ENCODE measurements at places on chromosomes 6 and 20. TPM values are rescaled to one million over a fixed set of nuclear protein-coding genes. Genes with fewer than 3 reads are reported as not detected.

GRCh38 chr6:169162752-169163407 is 90.8 kb downstream of the THBS2 start:
- no peaks in the 10 kb centered on the region for H3K36me3 ChIP-seq
- H3K4me1 ChIP-seq: peaks cover 11% of the 10 kb centered on the region
- DNase-seq: peak; percentile 93
- H3K27ac ChIP-seq: peak overlapping the region; percentile 61
- no peaks in the 10 kb centered on the region for H3K27me3 ChIP-seq

DNA sequence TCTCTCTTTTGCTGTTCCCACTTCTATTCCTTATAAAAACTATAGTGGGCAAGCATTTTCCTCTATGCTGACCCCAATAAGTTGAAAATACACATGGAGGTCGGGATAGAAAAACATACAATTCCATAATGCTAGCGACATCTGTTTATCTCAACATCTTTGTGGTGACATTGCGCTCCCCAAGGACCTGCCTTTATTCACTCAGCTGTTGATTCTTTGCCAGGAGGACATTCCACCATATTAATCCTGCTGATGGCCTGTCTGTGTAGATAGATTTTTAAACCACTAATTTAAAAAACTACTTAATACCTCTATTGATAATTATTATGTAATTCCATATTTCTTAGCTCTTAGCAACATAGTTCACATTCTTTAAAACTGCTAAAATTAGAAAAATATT is 555.3 kb upstream of the MAP3K7 start:
- H3K4me1 ChIP-seq: no peaks in the 10 kb centered on the region
- no peak for DNase-seq

GRCh38 chr6:136180704-136181511 is 69.2 kb downstream of the MTFR2 start:
- no peaks in the 10 kb centered on the region for H3K36me3 ChIP-seq
- H3K27ac ChIP-seq: no peak overlapping the region
- H3K27me3 ChIP-seq: no peaks in the 10 kb centered on the region
- no peak overlapping the region for H3K4me3 ChIP-seq

- H3K4me3 ChIP-seq: no peak overlapping the region
- no peaks in the 10 kb centered on the region for H3K36me3 ChIP-seq
- DNase-seq: no peak
- H3K4me1 ChIP-seq: no peaks in the 10 kb centered on the region
- H3K27me3 ChIP-seq: peaks cover 53% of the 10 kb centered on the region
- no peak overlapping the region for H3K27ac ChIP-seq
Measured at GRCh38 chr6:30167101-30167500, 3.8 kb downstream of the TRIM15 start.

GRCh38 chr6:85775883-85776282 is 133.2 kb upstream of the SYNCRIP start:
- no peaks in the 10 kb centered on the region for H3K4me1 ChIP-seq
- H3K36me3 ChIP-seq: no peaks in the 10 kb centered on the region
- H3K27me3 ChIP-seq: no peaks in the 10 kb centered on the region
- H3K4me3 ChIP-seq: no peak overlapping the region
- DNase-seq: no peak

DNA sequence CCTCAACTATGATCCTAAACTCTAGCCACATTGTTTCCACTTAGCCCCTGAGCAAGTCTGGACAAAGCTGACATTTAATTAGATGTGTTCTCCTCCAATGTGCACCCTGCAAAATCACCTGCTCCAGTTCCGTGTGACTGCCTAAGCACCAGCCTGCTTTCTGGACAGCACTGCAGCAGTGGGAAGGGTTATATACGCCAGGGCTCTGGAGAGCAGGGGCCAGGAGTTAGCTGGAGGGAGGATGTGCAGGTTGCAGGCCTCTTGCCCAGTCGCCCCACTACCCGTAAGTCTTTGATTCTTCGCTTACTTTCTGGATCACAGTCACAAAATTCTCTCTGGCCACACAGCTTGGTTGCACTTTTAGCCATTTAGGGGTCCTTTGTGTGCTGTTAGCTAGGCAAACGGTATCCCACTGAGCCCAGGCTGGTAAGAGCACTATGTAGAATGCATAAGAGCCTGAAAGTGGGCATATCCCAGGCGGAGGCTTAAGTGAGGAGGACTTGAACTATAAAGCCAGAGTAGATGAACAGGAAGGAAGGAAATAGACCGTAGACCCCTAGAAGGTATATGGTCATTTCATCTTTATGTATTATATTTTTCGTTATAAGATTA is 10.7 kb upstream of the PLEKHG1 start:
- no peak overlapping the region for H3K4me3 ChIP-seq
- no peaks in the 10 kb centered on the region for H3K36me3 ChIP-seq

DNA sequence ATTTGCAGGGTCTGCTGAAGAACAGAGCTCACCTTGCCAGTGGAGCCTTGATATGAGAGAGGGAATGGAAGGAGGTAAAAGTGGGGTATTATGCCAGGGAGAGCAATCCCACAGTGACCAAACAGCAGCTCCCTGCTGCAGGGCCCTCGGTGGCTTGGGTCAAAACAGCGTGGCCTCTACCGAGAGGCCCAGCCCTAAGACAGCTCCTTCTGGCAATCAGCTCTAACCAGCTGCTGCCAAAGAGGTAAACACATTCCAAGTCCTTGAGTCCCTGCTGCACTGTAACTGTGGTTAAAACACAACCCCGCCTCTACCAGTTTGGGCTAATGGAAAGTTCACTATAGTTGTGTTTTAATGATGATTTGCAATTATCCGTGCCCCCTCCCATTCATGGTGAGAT is 1.4 kb upstream of the DAAM2 start:
- H3K36me3 ChIP-seq: no peaks in the 10 kb centered on the region
- H3K27ac ChIP-seq: no peak overlapping the region
- H3K27me3 ChIP-seq: peaks cover 32% of the 10 kb centered on the region
- no peaks in the 10 kb centered on the region for H3K4me1 ChIP-seq

DNA sequence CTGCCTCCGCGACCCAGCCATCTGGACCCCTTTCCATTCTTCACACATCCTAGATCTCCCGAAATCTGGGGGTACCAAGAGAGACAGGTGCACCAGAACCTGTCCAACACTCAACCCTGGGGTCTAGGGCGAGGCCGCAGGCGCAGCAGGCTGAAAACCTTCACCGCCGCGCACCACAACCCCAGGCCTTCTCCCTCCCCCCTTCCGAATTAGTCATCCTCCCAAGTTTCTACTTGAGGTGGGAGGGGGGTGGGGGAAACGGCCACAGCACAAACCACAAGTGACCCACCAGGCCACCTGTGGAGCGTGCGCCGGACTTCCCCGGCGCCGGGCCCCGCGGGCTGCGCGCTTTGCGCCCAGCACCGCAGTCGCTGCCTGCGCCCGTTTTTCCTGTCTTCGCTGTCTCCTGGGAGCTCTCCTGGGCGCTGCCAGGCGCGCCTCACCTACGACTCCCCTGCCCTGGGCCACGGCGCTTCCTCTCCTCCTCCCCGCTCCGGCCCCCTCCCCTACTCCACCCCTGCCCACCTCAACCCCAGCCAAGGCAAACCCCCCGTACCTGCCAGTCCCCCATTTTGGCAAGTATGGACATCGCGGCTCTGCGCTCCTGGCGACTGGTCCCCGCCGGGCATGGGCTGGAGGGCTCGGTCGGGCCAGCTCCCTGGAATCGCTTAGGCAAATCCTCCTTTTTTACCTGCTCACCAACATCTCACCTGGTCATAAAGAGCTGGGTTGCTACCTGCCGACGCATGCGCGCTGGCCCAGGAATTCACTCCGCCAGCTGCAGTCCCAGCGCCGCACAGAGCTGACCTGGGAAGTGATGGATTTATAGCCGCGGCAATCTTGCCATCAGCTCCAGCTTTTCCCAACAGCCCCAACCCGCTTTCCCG is 4.2 kb upstream of the TFAP2A start:
- H3K4me1 ChIP-seq: peaks cover 24% of the 10 kb centered on the region
- no peaks in the 10 kb centered on the region for H3K27me3 ChIP-seq
- peak overlapping the region; percentile 100 for H3K27ac ChIP-seq
- peak overlapping the region; percentile 65 for H3K4me3 ChIP-seq
- H3K36me3 ChIP-seq: peaks cover 11% of the 10 kb centered on the region

DNA sequence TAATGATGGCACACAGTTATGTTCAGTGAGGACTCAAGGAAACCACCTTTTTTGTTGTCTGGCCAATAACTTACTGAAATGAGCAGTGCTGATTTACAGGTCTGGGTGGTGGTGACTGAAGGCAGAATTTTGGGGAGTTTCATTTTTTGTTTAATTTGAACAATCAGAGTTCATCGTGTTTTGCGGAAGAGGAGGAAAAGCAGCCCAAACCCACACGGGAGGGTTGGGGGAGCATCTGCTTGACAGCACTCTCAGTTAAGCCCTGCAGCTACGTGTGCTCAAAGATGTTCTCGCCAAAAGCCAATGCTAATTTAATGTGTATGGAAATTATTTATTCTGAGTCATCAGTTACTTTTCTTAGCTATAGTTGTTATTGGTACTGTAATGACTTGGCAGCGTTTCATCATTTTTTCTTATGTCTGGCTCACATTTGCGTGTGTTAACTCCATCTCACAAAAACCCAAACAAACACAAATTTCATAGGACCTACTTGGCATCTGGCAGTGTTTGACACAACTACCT is 89.2 kb downstream of the UST start:
- DNase-seq: no peak
- H3K4me3 ChIP-seq: no peak overlapping the region
- H3K36me3 ChIP-seq: no peaks in the 10 kb centered on the region
- H3K27me3 ChIP-seq: no peaks in the 10 kb centered on the region

GRCh38 chr20:36873498-36874189 is 2.3 kb upstream of the TLDC2 start:
- no peak overlapping the region for H3K4me3 ChIP-seq
- DNase-seq: no peak
- peaks cover 2% of the 10 kb centered on the region for H3K27me3 ChIP-seq
- no peak overlapping the region for H3K27ac ChIP-seq

GRCh38 chr20:49659056-49659455 is 54.6 kb downstream of the B4GALT5 start:
- peaks cover 7% of the 10 kb centered on the region for H3K36me3 ChIP-seq
- no peaks in the 10 kb centered on the region for H3K4me1 ChIP-seq
- no peak for DNase-seq
- H3K27ac ChIP-seq: no peak overlapping the region

DNA sequence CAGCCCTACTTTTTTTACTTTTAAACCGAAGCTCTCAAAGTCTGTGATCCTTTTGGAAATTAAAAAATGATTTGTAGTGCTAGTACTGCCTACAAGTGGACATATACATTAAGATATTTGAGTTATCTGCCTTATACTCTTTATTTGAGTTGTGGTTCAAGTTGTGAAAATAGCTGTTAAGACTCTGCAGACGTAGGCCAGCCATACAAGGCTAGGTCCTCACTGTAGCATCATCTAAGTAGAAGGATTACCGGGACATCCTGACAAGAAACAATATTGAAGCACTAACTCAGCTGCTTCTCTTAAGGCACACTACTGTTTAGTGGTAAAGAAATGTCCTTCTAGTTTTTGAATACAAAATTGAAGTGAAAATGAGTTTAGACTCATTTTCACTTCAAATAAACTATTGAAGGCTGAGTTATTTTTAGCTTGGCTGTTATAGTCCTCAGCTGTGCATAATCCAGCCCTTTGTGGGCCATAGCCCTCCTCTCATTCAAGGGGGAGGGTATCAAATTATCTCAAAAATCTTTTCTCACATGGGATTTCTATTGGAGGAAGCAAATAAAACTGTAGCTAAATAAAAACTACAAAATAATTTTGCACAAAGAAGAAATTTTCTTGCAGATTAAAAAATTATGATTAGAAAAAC is 68.1 kb downstream of the JAG1 start:
- DNase-seq: no peak
- no peak overlapping the region for H3K27ac ChIP-seq
- H3K27me3 ChIP-seq: no peaks in the 10 kb centered on the region
- H3K4me3 ChIP-seq: no peak overlapping the region
- no peaks in the 10 kb centered on the region for H3K36me3 ChIP-seq
- peaks cover 17% of the 10 kb centered on the region for H3K4me1 ChIP-seq

DNA sequence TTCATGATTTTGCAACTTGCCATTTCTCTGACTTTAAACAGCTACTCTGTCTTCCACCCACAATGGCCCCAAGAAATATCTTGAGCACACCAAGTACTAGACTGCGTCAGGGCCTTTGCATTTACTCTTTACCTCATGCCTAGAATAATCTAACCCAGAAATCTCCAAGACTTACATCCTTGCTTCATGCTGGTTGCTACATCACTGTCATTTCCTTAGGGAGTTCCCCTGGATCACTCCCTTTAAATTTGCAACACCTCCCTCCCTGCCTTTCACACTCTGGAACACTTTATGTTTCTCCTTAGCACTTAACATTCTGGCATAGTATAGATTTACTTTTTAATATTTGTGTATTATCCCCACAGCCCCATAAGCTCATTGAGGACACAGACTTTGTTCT is 4.9 kb upstream of the ELOVL5 start:
- H3K4me3 ChIP-seq: no peak overlapping the region
- H3K27me3 ChIP-seq: no peaks in the 10 kb centered on the region
- DNase-seq: no peak

- no peak for DNase-seq
- H3K4me3 ChIP-seq: no peak overlapping the region
- no peaks in the 10 kb centered on the region for H3K4me1 ChIP-seq
- no peaks in the 10 kb centered on the region for H3K36me3 ChIP-seq
Measured at GRCh38 chr6:19879663-19880062, 42.5 kb downstream of the ID4 start.

Gene WFDC10B
- not detected for polyA plus RNA-seq

Gene PTPRA
- 39.9 TPM for polyA plus RNA-seq

Gene POU5F1
- 1.6 TPM for polyA plus RNA-seq

Gene CCM2L
- polyA plus RNA-seq: not detected

Gene HUS1B
- polyA plus RNA-seq: 0.12 TPM

Gene DYNLT2
- polyA plus RNA-seq: 0.58 TPM

Gene RNGTT
- polyA plus RNA-seq: 7.4 TPM

Gene SLC35D3
- polyA plus RNA-seq: not detected

Gene LY6G6D
- not detected for polyA plus RNA-seq

Gene DEFB129
- polyA plus RNA-seq: not detected

Gene VWA7
- 0.47 TPM for polyA plus RNA-seq

Gene ANKRD66
- polyA plus RNA-seq: not detected

Gene MICB
- polyA plus RNA-seq: 18.1 TPM

All from keratinocyte (primary cell).